ENCODE measurements at places on chromosomes 2 and 18.

DNA sequence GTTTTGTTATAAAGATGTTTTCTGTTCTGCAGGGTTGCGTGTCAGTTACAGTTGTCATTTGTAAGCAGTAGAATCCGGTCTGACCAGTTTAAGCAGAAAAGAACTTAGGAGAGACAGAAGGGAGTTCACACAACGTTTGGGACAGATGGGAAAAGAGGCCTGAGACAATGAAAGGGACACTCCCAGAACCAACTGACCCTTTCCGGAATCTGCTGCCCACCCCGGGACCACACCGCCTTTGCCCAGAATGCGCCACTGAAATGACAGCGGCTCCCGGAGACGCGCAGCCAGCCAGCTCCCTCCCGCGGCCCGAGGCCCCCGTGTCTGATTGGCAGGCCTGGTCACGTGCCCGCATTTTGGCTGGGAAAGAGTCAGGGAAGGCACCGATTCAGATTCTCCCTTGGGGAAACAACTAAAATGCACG lies 244.6 kb downstream of the BCL2 start:
- no peak for DNase-seq

DNA sequence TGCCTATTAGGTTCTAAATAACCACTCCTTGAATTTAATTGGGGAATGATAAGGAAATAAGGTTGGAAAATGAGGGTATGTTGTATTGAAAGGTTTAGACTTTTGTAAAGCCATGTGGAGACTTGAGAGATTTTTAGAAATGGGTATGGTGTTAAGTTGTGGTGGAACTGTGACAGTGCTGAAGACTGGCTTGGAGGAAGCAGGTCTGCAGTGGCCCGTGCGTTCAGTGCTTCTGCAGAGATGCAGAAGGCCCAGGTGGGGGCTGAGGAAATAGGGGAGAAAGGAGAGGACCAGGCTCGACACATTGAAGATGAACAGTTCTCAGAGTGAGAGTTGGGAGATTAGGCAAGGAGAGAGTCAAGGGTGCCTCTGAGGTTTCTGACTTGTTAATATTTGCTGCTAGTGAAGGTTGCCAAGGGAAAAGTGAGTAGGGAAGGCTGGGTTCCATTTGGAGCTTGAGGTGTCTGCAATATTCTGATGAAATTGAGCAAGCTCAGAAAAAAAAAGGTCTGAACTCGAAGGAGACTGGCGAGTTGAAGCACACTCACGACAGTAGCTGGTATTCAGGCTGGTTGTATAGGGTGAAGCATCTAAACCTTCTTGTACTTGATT lies 25.5 kb upstream of the SAG start:
- no peak for DNase-seq

DNA sequence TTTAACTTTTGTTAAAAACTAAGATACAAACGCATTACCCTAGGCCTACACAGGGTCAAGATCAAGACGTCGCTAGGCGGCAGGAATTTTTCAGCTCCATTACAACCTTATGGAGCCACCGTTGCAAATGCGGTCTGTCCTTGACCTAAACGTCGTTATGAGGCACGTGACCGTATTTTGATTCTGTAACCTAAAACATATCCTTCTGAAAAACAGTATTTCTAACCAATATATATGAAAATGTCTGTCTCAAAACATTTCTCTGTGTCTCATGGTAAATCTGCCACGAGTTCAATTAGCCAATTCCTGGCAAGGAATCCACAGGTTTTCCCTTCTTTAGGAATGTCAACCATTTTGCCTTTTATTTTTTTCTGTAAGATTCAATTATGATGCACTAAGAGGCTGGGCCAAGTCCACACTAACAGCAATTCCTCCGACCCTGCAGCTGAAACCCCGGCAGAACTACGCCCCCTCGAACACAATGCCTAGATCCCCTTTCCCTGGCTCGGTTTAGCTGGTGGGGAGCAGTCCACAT lies 1.7 kb downstream of the RTN4 start:
- DNase-seq: no peak

GRCh38 chr2:192657362-192657761 lies 462.6 kb upstream of the TMEFF2 start:
- DNase-seq: no peak

GRCh38 chr2:2866459-2866858 lies 511.2 kb downstream of the EIPR1 start:
- no peak for DNase-seq

- peak; percentile 73 for DNase-seq
Observed at GRCh38 chr2:12507295-12507694, 209.4 kb upstream of the TRIB2 start.

DNA sequence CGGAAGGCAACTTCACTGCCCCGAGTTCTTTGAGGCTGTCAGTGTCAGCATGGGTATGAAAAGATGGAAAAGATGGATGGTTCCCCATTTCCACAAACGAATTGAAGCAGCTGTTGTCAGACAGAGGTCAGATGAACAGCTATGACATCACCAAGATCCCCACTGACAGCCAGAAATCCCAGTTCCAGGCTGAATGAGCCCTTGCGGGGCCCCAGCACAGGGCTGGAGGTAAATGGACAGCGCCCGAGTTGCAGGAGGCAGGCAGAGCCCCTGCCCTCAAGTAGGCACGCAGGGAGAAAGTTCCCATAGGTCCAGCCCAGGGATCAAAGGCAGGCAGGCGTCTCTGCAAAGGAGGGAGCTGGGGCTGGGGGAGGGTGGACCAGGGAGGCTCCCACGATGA lies 169.5 kb upstream of the AGAP1 start:
- DNase-seq: no peak

GRCh38 chr18:50944245-50944932 lies 23.5 kb upstream of the ELAC1 start:
- DNase-seq: no peak

DNA sequence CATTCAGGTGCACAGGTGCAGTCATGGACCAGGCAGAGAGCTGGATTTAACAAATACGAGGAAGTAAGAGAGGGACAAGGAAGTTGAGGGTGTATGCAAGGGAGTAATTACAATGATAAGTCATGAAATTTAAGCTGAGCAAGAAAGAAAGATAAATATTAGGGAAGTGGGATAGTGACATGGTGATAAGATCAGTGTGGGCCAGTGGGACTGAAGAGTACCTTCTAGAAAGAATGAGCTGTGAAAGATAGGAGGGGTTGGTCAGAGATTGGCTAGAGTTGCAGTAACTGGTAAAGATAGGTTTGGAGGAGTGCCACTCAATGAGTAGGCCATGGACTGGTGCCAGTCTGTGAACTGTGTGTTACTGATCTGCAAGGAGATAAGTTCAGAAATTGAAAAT lies 200.8 kb upstream of the SIX3 start:
- no peak for DNase-seq

DNA sequence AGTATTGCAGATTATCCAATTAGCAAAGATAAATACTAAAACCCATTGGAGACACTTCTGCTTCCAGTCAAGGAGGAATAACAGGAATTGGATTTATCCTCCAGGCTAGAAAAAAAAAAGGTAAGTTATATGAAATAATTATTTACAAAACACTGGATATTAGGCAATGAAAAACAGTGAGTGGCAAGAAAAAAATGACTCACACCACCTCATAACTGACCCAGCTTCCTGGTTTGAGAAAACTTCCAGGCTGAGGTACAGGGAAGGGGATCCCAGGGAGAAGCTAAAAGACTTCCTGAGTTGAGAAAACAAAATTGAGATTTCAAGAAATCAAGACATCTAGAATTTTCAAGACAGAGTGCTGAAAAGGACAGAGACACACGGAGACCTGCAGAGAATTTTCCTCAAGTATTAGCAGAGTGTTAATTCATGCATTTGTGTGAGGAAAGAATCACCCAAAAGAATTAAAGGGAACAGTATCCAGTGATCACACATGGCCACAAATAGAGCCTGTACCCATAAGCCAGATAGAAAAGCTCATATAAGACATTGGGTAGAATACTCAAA lies 17.4 kb downstream of the SRD5A2 start:
- no peak for DNase-seq

- no peak for DNase-seq
Observed at GRCh38 chr2:161228511-161229240, 68.4 kb downstream of the TANK start.

DNA sequence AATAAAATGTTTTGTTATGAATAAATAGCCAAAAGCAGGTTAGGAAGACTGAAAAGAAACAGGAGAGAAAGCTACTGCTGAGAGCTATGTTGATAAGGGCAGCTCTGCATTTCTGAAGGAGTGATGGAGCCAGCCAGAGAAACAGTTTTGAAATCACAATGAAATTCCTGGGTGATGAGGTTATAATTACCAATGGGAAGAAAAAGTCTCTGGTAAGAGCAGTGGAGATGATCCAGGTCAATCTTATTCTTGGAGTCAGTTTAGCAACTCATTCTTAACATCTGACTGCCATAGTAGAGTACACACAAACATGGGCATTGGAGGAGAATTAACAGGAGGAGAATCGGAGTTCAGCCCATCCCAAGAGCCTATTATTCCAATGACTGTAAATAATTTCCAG lies 2.4 kb downstream of the ALKAL2 start:
- DNase-seq: no peak

GRCh38 chr2:73114273-73114867 lies 1.6 kb upstream of the RAB11FIP5 start:
- no peak for DNase-seq

- DNase-seq: no peak
Observed at GRCh38 chr2:99812426-99812825, 322.6 kb upstream of the REV1 start.

DNA sequence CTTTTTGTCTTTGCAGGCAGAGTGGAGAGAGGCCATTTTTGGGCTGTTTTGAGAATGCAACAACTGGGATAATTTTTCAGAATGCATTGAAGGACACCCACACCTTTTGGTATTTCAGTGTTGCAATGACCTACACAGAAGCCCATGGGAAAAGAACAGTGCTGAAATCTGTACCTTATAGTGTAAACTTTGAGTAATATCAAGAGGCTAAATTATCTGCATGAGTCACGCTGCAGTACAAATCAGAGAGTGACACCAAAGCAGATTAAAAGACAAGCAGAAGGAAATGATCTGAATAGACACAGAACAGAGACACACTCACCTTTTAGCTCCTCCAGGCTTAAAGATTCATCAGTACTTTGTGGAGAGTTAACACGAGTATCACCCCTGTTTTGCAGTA lies 265.3 kb downstream of the PAX3 start:
- DNase-seq: no peak
